ENCODE measurements at places on chromosomes 7 and 10. TPM values are rescaled to one million over a fixed set of nuclear protein-coding genes. Genes with fewer than 3 reads are reported as not detected.

Gene TLX1
- total RNA-seq, result 0.05 TPM

Gene LHPP
- 6.3 TPM for total RNA-seq

Gene SPDYE2B
- total RNA-seq, result not detected

GRCh38 chr7:77855371-77856083, 57.0 kb downstream of the PHTF2 start:
- DNase-seq, result no peak
- no peak overlapping the region for H3K27ac ChIP-seq
- H3K36me3 ChIP-seq, result peaks cover 3% of the 10 kb centered on the region

DNA sequence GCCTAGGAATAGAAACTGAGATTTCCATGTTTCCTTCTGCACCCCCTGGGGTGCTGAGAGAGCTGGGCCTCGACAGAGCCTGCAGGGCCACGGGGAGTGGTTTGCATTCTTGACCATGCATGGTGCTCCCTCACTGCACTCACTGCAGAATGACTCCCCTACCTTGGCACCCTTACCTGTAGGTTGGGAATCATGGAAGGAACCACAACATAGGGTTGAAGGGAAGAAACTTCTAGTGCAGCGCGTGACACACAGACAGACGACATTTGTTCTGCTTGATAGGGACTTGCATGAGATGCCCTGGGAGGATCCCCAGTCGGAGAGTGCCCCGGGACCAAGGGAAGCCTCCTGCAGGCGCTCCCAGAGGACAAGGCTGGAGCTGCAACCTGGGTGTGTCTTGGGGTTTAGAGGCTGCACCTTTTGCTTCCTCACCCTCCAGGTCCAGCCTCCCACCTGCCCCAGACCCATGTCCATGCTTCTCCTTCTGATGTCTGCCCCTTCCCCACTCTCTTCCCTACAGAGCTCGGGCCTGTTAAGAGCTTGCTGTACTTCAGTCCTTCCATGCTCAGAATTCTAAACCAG, 245.2 kb downstream of the ABCA13 start:
- no peaks in the 10 kb centered on the region for H3K27me3 ChIP-seq
- no peaks in the 10 kb centered on the region for H3K36me3 ChIP-seq
- H3K27ac ChIP-seq, result no peak overlapping the region
- no peaks in the 10 kb centered on the region for H3K4me1 ChIP-seq
- no peak overlapping the region for H3K4me3 ChIP-seq
- DNase-seq, result no peak

DNA sequence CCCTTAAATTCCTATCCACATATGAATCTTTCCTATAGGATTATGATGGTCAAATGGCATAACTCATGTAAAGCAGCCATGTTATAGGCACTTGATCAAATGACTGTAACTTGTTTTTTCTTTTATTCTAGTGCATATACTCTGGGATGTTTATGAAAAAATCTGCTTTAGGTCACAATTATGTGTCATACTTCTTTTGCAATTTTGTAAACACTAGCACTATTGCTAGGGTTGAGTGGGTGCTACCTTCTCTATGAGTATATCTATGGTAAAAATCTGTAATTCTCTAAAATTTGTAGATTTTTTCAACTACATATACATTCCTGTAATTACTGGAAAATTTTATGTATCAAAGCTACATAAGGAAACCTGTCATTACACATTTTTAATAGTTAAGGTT, 50.0 kb downstream of the HGF start:
- H3K27ac ChIP-seq, result no peak overlapping the region
- no peaks in the 10 kb centered on the region for H3K4me1 ChIP-seq
- H3K4me3 ChIP-seq, result no peak overlapping the region
- H3K36me3 ChIP-seq, result no peaks in the 10 kb centered on the region
- DNase-seq, result no peak

- peaks cover 15% of the 10 kb centered on the region for H3K4me1 ChIP-seq
- no peaks in the 10 kb centered on the region for H3K36me3 ChIP-seq
- no peak for DNase-seq
- H3K27me3 ChIP-seq, result no peaks in the 10 kb centered on the region
- no peak overlapping the region for H3K4me3 ChIP-seq
Observed at GRCh38 chr7:115229401-115230105, 307.7 kb downstream of the MDFIC start.

GRCh38 chr10:5585517-5586206, 60.9 kb downstream of the CALML3 start:
- H3K36me3 ChIP-seq, result no peaks in the 10 kb centered on the region
- no peak overlapping the region for H3K4me3 ChIP-seq
- H3K27me3 ChIP-seq, result no peaks in the 10 kb centered on the region
- peaks cover 47% of the 10 kb centered on the region for H3K4me1 ChIP-seq
- DNase-seq, result no peak

DNA sequence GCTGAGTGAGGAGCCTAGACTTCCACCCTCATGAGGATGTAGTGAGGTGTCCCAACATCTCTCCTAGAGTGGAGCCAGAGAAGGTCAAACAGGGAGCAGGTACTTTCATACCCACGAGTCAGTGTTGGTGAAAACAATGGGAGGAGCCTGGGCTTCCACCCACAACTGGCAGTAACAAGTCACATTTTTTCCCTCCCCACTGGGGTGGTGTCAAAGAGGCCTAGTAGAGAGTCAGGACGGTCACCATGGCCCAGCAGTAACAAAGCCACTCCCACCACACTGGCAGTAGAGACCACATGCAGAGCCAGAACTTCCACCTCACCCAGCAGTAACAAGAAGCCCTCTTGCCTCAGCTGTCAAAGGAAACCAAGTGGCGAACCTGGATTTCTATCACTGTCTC, 280.2 kb upstream of the IMMP2L start:
- H3K36me3 ChIP-seq, result no peaks in the 10 kb centered on the region
- no peaks in the 10 kb centered on the region for H3K4me1 ChIP-seq
- DNase-seq, result no peak
- H3K27ac ChIP-seq, result no peak overlapping the region

DNA sequence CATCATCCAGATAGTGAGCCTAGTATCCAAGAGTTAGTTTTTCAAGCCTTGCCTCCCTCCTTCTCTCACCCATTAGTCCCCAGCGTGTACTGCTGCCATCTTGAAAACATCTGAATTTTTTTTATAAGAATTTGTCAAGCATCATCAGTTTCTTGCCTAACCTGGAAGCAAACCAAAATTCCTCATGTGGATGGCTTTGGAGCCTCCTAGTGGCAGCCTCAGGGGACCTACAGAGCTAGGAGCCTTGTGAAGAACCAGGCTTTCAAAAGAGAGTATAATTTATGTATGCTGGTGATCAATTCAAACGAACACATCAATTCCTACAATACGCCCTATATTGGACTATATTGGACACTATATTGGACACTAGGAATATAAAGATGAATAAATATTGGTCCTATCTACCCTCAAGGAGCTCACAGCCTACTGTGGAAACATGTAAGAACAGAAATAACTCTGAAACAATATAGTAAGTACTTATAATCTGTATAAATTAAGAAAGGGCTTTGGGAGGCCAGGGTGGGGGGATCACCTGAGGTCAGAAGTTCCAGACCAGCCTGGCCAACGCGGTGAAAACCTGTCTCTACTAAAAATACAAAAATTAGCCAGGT, 63.4 kb downstream of the HPSE2 start:
- no peak overlapping the region for H3K4me3 ChIP-seq
- no peak overlapping the region for H3K27ac ChIP-seq
- no peaks in the 10 kb centered on the region for H3K27me3 ChIP-seq
- H3K36me3 ChIP-seq, result no peaks in the 10 kb centered on the region

DNA sequence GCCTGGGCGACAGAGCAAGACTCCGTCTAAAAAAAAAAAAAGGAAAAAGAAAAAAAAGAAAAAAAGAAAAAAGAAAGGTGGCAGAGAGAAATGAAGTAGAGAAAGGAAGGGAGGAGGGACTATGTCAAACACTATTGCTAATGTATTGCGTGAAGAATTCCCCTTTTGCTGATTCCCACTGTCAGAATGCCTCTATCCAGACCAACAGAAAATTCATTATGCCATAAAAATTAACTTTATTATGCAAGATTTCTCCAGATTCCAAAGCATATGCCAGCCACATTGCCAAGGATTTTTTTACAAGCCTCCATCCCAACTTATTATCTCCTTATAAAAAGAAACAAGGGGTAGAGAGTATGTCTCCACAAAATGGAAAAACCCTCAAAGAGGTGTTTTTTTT, 209.3 kb downstream of the MTERF1 start:
- no peak for DNase-seq
- H3K4me1 ChIP-seq, result no peaks in the 10 kb centered on the region
- no peaks in the 10 kb centered on the region for H3K36me3 ChIP-seq
- no peak overlapping the region for H3K4me3 ChIP-seq
- no peak overlapping the region for H3K27ac ChIP-seq
- H3K27me3 ChIP-seq, result no peaks in the 10 kb centered on the region
